ENCODE measurements at places on chromosomes 1 and 21. TPM values are rescaled to one million over a fixed set of nuclear protein-coding genes. Genes with fewer than 3 reads are reported as not detected.

The B3GALT2 gene
- total RNA-seq, result 0.92 TPM

The CCDC190 gene
- total RNA-seq, result 1.8 TPM

The DESI2 gene
- total RNA-seq, result 42.4 TPM

The SLC44A5 gene
- total RNA-seq, result 2.2 TPM

The TMEM35B gene
- total RNA-seq, result 35.3 TPM

The SYNC gene
- 44.2 TPM for total RNA-seq

The KRTAP11-1 gene
- total RNA-seq, result not detected

The CYP4Z1 gene
- total RNA-seq, result not detected

The RGL1 gene
- 26.5 TPM for total RNA-seq

The CLCNKB gene
- 0.07 TPM for total RNA-seq

The MUL1 gene
- 28.2 TPM for total RNA-seq

The FOXD2 gene
- 0.10 TPM for total RNA-seq

The NTRK1 gene
- total RNA-seq, result 0.07 TPM

The KISS1 gene
- not detected for total RNA-seq

The RGS13 gene
- not detected for total RNA-seq

The LCE1D gene
- total RNA-seq, result not detected

The FTCD gene
- total RNA-seq, result 0.65 TPM

The SPRR2A gene
- not detected for total RNA-seq

The LCE6A gene
- not detected for total RNA-seq

The MYCL gene
- 0.33 TPM for total RNA-seq

The CHI3L2 gene
- 13.9 TPM for total RNA-seq

The GJA9 gene
- total RNA-seq, result 0.07 TPM

The AADACL4 gene
- not detected for total RNA-seq

The S100A4 gene
- total RNA-seq, result 41.0 TPM

The APOBEC4 gene
- not detected for total RNA-seq

The PCSK9 gene
- 0.85 TPM for total RNA-seq

The ADGRL4 gene
- 34.7 TPM for total RNA-seq

The TRMT13 gene
- total RNA-seq, result 15.1 TPM

Measured in smooth muscle cell of the pulmonary artery (primary cell).